Stimulated activated CD8-positive, alpha-beta memory T cell treated with anti-CD3 and anti-CD28 coated beads, Interleukin-7, amount 100 ng/mL, for 4 hours (primary cell): ENCODE measurements at places on chromosomes 7 and 10.

- no peak for DNase-seq
Measured at GRCh38 chr7:151648429-151648828, 128.7 kb upstream of the RHEB start.

- no peak for DNase-seq
Measured at GRCh38 chr10:80168679-80169380, 36.3 kb downstream of the PLAC9 start.

DNA sequence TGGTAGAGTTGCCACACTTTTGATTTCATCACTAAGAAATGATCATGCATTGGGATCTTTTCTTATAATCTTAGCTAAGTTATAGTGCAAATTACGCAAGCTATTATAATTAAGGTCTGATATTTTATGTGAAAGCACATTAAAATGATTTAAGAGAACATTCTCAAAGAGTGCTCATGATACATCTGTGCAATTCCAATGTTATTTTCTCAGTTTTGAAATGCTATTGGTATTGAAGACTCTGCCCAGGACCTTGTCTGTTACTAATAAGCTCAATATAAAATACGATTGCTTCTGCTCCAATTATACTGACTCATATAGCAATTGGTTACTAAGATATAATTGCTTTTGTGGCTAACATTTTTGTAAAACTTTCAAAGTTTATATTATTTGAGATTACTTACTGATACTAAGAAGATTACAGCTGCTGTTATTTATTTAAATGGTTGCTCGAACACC, 180.9 kb downstream of the ADAM12 start:
- DNase-seq = no peak

- DNase-seq = no peak
Measured at GRCh38 chr10:128892005-128892404, 575.0 kb upstream of the MGMT start.

- DNase-seq = no peak
Measured at GRCh38 chr7:134004829-134005505, 122.2 kb upstream of the LRGUK start.

GRCh38 chr10:78066012-78066411, 32.3 kb downstream of the RPS24 start:
- no peak for DNase-seq

DNA sequence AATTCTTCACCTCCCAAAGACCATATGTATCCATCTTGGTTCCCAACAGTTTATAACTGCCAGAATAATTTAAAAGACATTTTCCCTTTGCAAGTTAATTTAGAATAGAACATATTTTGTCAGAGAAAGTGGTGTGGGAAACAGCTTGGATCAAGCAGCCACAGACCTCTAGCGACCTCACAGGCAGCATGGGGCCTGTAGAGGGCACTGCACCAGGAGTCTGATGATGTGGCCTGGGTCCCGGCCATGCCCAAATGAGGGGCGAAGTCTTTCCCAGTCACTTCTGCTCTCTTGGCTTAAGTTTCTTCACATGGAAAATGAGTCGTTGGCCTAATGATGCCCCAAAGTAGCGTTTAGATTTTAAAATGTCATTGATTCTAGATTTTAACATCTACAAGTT, 243.2 kb downstream of the SDK1 start:
- no peak for DNase-seq

- DNase-seq = no peak
Measured at GRCh38 chr7:77819021-77819420, 20.4 kb downstream of the PHTF2 start.

GRCh38 chr10:132941640-132942051, 724 bp downstream of the CFAP46 start:
- no peak for DNase-seq

GRCh38 chr10:22959950-22960349, 32.1 kb downstream of the ARMC3 start:
- DNase-seq = no peak

- no peak for DNase-seq
Measured at GRCh38 chr7:157507987-157508386, 171.2 kb downstream of the DNAJB6 start.

DNA sequence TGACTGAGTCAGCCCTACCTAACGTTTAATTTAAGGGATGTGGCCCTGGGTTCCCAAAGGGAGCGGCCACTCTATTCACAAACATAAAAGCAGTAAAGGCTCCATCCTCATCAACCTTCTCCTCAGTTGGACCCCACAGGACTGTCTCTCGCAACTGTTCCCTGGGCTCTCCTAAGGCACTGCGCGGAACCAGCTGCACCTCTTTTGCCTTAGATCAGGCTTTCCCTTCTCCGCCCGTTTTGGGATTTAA, 689 bp upstream of the GTPBP4 start:
- DNase-seq = no peak

DNA sequence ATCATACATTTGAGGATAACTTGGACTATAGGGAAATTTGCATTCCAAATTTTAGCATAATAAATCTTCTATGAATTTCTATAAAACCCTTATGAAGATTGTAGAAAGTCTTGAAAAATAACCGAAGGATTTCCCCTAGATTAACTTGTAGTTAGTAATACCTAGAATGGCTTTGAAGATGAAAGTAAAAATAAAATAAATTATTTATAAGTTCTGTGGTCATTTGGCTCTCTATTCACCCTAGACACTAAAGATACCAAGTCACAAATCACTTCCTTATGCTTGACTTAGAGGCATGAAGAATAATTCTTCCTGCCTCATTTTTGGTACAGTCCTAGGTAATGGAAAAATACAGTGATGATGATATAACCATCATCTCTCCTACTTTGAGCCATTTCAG, 79.3 kb downstream of the CSTF2T start:
- no peak for DNase-seq

DNA sequence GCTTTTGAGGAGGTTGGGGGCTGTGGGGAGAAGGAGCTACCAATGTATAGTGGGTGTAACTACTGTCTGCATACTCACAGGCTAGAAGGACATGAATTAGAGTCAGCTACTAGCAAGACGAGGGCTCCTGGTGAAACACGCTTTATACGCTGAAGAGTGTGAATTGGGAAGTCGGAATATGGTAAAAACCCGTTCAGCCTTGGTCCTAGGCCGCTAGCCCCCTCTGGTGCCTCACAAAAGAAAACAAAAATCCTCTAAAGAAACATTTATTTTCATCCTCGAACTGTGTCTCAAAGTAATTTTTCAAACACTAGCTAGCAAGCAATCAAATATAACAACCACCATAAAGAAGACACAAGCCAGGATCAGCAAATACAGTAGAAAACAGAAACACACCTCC, 338.1 kb upstream of the SEMA3C start:
- no peak for DNase-seq

DNA sequence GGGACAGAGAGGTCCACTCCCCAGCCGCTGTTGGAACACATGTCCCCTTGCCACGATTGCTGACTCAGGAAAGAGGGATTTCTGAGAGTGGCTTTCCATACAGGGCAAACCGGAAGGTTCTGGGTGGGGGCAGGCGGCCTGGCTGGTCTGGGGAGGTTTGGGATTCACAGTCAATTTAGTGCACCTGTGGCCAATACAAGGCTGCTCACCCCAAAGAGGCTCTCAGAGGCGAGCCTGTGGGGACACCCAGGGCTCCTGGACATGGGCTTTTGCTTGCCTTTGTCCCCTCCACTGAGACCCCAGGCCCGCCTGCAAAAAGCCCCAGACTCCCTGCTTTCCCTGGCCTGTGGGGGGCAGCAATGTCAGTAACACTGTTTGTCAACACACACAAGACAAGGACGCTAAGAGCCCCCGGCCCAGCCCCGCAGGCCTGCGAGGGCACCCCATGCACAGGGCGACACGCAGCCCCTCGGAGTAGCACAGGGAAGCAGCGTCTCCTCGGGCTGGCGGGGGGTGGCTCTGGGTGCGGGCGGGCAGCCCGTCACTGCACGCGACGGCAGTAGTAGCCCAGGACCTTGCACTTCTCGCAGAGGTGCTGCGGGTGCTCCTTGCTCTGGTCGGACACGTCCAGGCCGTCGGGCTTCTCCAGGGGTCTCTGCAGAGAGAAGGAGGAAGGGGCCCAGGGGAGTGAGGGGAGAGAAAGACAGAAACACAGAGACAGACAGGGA, 38.7 kb downstream of the PPIF start:
- DNase-seq = no peak

- no peak for DNase-seq
Measured at GRCh38 chr10:61135276-61135721, 191.3 kb upstream of the RHOBTB1 start.

DNA sequence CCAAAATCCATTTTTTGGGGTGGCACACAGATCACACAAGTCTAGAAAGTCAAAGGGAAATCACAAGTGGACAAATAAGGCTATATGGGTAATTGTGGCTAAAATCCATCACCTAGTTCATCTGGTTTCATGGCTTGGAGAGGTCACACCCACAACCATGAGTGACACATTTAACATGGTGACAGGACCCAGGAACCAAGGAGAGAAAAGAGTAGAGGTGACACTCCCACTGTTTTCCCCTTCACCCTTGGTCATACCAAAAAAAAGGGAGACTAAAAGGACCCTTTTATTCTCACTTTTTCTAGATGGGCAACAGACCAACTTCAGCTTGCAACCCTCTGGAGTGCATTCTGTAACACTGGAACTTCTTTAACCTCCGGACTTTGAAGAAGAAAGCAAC, 46.2 kb upstream of the ZNF107 start:
- no peak for DNase-seq

DNA sequence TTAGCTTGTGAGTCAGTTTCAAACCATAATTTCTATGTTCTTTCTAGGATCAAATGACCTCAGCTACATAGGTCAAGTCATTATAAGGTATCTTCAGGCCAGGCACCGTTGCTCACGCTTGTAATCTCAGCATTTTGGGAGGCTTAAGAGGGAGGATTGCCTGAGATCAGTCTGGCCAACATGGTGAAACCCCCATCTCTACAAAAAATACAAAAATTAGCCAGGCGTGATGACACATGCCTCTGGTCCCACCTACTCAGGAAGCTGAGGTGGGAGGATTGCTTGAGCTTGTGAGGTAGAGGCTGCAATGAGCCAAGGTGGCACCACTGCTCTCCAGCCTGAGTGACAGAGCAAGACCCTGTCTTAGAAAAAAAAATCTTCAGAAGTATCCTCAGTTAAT, 362.3 kb downstream of the GATA3 start:
- DNase-seq = no peak

GRCh38 chr10:69327463-69328379, 49.4 kb downstream of the HK1 start:
- peak; percentile 18 for DNase-seq

GRCh38 chr7:21064698-21065648, 278.3 kb upstream of the SP8 start:
- DNase-seq = no peak
